ENCODE measurements at places on chromosomes 7 and 10.
A peak's percentile ranks its signal among the peaks of the same experiment; 100 is the strongest.

DNA sequence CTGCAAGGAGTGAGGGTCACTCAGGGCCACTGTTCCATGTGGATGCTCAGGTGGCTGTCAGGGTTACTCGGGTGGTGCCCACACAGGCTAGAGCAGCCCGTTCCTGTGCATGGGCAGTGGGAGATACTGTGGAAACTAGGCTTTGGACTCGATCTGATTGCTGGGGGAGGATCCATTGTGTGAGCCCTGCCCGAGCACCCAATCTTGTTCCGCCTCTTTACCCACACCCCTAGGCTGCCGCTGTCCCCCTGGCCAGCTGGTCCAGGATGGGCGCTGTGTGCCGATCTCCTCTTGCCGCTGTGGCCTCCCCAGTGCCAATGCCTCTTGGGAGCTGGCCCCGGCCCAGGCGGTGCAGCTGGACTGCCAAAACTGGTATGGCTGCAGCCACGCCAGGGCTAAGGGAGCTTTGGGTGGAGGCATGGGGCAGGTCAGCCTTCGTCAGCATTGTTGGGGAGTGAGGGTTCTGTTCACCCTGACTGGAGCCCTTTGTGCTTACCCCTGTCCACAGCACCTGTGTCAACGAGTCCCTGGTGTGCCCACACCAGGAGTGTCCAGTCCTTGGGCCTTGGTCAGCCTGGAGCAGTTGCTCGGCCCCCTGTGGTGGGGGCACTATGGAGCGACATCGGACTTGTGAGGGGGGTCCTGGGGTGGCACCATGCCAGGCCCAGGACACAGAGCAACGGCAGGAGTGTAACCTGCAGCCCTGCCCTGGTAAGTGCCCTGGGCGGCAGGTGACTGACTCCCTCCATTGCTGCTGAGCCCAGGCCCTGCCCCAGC is 12.4 kb upstream of the ZNF862 start:
- DNase-seq, result no peak

DNA sequence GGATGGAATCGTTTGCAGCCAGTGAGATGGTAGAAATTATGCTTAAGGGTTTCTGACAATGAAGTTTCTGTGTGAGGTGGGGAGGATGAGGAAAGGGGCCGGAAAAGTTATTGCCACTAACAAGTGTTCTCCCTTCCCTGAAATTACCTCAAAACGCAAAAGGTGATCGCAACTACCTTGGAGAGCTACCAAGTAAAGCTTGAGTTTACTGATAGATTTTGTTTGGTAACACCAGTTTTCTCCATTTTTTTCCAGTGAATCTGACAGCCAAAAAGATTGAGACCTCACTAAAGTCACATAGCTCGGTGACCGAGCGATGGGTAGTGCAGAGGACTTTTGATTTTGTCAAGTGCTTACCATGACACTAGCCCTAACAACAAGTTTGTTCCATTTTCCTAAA is 1.6 kb downstream of the SUV39H2 start:
- no peak for DNase-seq

- DNase-seq, result no peak
These were observed 70.6 kb upstream of the ZNF746 start for GRCh38 chr7:149568218-149568617.

GRCh38 chr10:91340613-91341362 is 69.4 kb upstream of the HECTD2 start:
- DNase-seq, result no peak

DNA sequence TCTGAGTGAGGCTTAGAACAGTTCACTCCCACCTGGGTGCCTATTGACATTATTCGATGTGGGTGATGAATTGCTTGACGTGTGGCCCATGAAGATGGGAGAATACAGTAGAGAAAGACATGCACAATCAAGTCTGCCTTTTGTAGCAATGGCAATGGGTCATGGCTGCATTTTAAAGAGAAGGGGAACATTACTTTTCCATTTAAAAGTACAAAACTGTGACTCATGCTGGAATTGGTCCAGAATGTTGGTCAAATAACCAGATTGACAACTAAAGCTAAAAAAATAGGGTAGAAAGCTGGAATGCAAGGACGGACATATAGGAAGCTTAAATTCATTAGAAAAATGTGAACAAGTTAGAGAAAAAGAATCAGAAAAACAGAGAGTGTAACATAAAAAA is 104.1 kb upstream of the SLC25A13 start:
- no peak for DNase-seq

DNA sequence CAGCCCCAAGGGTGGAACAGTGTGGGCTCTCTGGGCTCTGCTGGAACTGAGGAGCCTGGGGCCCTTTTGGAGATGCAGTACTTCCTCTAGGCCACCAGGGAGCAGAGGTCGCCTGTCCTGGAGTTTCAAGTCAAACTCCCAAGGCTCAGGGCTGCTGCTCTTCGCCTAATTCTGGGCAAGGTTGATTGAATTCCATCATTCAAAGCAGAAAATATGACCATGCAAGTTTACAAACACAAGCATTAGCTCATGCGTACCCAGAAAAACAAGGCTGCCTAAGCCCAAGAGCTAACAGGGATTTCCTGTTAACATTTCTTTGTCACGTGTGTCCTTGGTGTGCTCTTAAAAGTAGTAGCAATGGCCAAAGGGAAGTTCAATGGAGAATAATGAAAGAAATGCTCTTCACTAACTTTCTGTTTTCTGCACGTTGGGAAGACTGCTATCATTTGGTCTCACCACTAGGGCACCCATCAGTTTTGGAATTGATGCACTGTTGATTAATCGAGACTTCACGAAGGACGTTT is 20.1 kb downstream of the LDB3 start:
- DNase-seq, result peak; percentile 33

DNA sequence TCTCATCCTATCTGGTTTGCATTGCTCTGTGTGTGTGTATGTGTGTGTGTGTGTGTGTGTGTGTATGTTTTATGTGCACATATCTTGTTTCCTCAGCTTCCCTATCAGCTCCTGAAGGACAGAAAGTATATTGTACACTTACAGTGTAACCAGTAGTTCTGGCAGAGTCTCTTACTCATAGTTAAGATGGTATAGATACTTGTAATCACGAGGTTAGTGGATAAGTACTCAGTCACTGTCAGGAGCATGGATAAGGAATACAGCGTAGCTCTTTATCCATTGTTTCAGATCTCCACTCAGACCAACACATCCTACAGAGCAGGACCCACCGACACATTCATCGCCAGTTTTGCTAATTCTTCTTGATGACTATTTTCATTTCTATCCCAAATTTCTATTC is 275.0 kb downstream of the TSPAN12 start:
- DNase-seq, result no peak

GRCh38 chr7:157573244-157573643 is 236.4 kb downstream of the DNAJB6 start:
- DNase-seq, result no peak

DNA sequence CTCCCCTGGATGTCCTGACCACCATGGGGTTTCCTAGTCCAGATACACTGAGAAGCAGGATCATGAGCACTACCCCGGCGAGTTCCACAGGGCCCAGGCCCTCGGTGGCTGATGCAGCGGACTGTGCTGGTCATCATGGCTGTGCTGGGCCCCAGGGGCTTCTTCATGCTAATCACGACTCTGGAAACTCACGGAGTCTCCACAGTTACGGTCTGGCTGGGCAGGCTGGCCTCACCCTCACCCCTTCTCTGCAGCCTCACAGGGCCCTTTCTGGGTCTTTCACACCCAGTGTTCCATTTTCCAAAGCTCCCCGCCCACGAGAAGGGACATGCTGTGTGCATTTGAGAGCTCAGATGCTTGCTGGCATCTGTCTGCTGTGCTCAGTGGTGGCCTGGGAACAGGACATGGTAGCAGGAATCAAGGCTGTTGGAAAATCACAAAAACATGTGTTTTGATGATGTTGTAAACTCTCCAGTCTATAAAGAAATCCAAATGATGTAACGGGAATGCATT is 119.0 kb downstream of the PTPN20 start:
- DNase-seq, result no peak

GRCh38 chr10:5550621-5551530 is 26.1 kb downstream of the CALML3 start:
- no peak for DNase-seq

- no peak for DNase-seq
These were observed 208.7 kb upstream of the ZNF32 start for GRCh38 chr10:43857206-43857930.

GRCh38 chr10:124665558-124665957 is 78.6 kb downstream of the FAM53B start:
- DNase-seq, result no peak

DNA sequence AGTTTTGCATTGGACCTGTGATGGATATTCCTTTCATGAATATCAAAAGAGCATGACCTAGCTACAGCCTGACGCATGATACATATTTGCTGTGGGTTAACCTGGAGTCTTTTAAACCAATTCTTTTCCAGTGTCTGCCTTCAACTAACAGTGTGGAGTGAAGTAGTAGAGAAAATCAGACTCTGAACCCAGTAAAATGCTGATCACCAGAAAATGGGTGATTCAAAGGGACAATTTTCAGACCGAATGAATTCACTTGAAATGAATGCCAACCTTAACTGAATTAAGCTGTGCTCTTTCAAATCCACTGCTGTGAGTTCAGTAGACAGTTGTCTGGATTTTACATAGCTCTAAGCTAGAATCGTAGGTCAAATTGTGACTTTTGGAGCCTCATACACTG is 123.0 kb downstream of the CDK14 start:
- DNase-seq, result no peak

GRCh38 chr7:24733414-24734060 is 23.7 kb downstream of the GSDME start:
- DNase-seq, result no peak

DNA sequence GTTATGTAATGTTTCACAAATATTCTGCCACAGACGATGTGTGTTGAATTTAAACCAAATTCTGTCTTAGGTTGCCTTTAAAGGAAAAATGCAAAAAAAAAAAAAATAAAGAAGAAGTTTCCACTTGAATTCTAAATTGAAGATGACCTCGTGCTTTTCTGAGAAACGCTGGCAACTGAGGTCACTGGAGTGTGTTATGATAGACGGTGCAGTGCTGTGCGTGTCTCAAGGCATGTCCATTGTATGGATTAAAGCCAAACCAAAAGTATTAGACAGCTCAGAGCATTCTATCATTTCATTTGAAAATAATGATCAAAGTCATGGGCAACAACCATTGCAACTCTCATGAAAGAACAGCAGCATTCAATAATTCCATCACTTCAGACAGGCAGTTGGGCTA is 483.9 kb downstream of the GRM8 start:
- no peak for DNase-seq

- no peak for DNase-seq
These were observed 4.2 kb upstream of the OPN4 start for GRCh38 chr10:86650151-86650550.

GRCh38 chr10:61844116-61844822 is 57.2 kb upstream of the ARID5B start:
- DNase-seq, result no peak

DNA sequence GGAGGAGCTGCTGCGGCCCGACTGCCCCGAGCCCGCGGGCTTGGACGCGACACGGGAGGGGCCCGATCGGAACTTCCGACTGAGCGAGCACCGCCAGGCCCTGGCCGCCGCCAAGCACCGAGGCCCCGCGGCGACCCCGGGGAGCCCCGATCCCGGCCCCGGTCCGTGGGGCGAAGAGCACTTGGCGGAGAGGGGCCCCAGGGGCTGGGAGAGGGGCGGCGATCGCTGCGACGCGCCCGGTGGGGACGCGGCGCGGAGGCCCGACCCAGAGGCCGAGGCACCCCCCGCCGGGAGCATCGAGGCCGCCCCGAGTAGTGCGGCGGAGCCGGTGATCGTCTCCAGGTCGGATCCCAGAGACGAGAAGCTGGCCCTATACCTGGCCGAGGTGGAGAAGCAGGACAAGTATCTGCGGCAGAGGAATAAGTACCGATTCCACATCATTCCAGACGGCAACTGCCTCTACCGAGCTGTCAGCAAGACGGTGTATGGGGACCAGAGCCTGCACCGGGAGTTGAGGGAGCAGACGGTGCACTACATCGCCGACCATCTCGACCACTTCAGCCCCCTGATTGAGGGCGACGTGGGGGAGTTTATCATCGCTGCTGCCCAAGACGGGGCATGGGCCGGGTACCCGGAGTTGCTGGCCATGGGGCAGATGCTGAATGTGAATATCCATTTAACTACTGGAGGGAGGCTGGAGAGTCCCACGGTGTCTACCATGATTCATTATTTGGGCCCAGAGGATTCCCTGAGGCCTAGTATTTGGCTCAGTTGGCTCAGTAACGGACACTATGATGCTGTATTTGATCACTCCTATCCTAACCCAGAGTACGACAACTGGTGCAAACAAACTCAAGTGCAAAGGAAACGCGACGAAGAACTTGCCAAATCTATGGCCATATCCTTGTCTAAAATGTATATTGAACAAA is 1.4 kb downstream of the OTUD1 start:
- peak; percentile 14 for DNase-seq

DNA sequence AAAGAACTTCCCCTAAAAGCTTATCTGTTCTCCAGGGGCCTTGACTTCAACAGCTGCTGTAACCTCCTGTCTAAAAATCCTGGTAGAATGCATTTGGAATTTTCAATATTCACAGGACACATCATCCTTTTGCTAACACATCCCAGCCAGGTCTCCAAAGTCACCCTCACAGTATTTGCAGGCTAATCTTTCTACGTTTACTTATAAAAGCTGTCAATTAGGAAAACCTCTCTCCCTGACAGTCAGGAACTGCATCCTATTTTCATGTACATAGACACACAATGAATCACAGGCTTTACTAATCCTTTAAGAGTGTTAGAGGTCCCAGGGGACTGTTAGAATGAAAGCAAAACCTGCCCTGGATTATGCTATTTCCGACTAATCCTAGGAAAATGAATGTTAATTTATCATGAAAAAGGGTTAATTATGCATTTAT is 102.2 kb downstream of the GFRA1 start:
- DNase-seq, result no peak

DNA sequence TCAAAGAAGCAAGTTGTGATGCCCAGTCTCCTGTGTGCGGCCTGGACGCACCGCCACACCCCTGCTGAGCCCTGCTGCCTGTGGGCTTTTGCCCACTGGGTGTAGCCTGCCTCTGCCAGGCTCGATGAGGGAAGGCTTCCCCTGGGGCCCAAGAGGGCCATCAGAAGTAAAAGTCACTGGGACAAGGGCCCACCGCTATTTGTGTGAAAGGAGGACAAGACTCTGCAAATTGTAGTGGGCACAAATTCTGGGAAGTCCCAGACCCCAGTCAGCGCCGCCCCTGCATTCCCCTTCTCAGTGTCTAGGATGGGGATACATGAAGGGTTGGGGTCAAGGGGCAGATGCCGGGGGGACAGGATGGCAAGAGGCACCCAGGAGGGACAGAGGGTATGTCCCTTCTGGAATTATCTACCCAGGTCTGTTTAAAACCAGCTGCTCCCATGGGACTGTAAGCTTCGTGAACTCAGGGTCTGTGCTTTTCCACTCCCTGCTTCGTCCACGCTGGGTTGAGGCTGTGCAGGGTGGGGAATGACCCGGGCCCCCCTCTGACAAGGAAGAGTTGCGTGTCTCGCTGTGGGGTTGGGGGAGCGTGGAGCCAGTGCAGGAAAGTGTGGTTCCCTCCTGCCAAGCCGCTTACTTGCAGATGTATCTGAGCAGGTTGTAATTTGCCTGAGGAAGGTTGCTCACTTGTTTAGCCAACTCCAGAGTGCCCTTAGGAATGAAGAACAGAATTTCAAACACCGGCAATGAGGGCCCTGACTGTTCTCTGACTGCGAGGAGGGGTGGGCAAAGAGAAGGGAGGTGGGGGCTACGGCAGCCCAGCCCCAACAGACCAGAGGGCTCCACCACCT is 147.2 kb downstream of the MAPK8 start:
- DNase-seq, result no peak
